ENCODE measurements at places on chromosomes 4 and X.
A peak's percentile ranks its signal among the peaks of the same experiment; 100 is the strongest.

DNA sequence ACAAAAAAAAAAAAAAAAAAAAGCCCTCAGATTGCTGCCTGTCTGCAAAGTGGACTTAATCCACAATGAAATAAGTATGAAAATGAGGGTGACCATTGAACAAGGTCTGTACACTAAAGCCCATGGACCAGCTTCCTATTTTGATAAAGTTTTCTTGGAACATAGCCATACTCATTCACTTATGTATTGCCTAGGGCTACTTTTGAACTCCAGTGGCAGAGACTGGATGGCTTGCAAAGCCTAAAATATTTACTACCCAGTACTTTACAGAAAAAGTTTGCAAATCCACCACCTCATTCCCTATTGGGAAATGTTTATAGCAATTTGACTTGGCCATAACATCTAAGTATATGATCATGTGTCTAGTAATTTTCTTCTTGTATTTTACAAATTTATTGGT is 481.7 kb downstream of the NAF1 start:
- no peak for DNase-seq

DNA sequence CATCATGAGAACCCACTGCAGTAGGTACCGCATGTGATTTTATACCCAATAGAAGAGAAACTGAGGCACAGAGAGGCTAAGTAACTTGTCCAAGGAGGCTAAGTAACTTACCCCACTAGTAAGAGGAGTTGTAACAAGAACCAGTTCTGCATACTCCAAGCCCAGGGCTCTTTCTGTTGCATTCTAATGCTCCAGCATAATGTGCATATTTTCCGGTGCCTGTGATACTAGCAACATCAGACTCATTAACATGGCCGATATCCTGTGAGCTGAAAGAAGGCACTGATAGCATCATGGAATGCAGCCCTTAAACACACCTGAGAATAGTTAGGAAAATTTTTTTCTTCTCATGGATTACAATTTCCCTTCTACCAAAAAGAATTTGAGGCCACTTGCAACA is 39.7 kb upstream of the KLF3 start:
- DNase-seq: no peak

DNA sequence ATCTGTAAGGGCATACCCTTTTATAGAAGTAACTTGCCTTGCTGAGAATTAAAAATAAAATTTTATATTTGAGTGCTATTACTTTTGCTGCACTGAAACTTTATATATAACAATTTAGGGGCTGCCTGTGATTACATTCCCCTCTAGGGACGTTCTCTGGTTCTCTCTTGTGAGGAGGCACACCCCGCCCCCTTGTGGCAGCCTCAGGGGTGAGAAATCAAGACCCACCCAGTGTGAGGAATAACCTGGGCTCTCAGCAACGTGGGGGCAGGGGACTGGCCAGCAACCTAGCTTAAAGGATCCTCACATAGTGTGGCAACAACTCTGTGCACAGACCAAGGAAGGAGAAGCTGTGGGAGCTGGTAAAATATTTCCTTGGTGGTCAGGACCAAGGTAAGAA is 43.7 kb downstream of the MAGEA9 start:
- peak; percentile 2 for DNase-seq

- DNase-seq: no peak
Observed at GRCh38 chr4:124321364-124321763, 391.2 kb downstream of the ANKRD50 start.

GRCh38 chr4:46986922-46987638 is 6.3 kb downstream of the GABRA4 start:
- DNase-seq: no peak

DNA sequence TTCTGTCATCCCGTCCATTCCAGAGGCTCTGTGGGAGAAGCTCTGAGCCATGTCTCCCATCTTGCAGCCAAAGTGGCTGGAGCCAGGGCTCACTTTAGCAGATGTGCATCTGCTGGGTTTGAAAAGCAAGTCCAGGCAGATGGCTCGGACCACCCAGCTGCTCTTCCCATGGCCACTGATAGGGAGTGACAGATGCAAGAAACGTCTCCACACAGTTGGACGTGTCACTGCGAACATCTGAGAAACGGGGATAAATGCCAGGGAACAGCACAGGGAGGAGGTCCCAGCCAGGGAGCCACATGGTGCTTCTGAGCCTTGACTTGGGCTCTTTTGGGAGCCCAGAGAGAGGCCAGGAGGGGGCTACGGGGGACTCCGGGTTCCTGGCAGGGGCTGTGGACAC is 242.3 kb downstream of the AFAP1 start:
- DNase-seq: no peak

DNA sequence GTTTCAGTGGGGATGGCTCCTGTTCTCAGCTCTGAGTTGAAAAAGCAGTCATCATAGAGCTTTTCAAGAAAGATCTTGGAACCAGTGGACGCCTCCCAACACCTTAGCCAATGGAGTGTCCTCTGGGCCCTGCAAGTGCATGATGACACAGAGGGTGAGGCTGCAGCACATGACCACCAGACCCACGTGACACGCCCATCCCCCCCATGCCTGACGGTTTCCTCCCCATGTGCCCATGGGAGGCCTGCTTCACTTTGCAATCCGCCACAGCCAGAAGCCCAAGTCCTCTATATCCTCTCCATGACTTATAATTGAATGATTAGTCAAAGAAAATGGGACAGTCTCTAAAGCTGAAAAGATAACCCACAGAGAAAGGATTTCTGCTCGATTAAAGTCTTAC is 187.0 kb downstream of the AFAP1 start:
- peak; percentile 27 for DNase-seq
